Stimulated activated CD4-positive, alpha-beta T cell treated with anti-CD3 and anti-CD28 coated beads, Interleukin-12 subunit alpha, Interleukin-12 subunit beta, amount 100 ng/mL, for 4 hours (primary cell): ENCODE measurements at places on chromosomes 13 and 19.

DNA sequence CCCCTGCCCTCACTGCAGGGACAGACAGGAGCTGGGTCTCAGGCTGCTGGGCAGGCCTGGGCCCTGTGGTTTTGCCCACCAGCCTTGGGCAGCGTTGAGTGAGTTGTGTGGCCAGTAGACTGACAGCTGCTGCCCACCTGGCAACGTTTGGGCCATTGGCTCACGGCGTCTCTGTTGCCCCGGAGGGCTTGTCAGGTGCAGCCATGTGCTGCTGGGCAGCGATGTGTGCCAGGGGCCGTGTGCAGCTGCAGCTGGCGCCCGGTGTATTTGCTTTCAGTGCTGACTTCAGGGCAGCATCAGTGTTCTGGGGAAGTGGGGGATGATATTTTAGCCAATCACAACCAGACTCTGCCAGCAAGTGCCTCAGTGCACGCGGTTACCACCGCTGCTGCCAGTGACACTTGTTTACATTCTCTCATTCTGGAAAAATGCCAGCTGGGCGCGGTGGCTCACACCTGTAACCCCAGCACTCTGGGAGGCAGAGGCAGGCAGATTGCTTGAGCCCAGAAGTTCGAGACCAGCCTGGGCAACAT lies 10.6 kb downstream of the FZR1 start:
- no peak for DNase-seq

DNA sequence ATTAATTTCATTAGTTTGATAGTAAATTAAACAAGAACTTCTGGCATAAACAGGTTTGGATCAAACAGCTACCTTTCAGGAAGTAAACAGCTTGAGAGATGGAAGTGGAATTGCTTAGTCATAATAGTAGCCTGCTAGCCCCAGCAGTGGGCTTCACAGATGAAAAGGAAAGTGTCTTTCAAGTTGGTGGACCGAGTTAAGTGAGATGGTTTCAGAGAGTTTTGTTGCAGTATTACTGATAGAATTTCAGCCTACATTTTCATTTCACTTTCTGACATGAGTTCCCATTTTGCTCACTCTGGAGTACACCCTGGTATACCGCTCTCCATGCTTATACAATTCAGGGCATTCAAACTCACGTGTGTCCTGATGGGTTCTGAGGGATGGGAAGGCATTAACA lies 2.0 kb upstream of the PTOV1 start:
- no peak for DNase-seq

GRCh38 chr19:19372656-19373416 lies 32.6 kb upstream of the GATAD2A start:
- no peak for DNase-seq

DNA sequence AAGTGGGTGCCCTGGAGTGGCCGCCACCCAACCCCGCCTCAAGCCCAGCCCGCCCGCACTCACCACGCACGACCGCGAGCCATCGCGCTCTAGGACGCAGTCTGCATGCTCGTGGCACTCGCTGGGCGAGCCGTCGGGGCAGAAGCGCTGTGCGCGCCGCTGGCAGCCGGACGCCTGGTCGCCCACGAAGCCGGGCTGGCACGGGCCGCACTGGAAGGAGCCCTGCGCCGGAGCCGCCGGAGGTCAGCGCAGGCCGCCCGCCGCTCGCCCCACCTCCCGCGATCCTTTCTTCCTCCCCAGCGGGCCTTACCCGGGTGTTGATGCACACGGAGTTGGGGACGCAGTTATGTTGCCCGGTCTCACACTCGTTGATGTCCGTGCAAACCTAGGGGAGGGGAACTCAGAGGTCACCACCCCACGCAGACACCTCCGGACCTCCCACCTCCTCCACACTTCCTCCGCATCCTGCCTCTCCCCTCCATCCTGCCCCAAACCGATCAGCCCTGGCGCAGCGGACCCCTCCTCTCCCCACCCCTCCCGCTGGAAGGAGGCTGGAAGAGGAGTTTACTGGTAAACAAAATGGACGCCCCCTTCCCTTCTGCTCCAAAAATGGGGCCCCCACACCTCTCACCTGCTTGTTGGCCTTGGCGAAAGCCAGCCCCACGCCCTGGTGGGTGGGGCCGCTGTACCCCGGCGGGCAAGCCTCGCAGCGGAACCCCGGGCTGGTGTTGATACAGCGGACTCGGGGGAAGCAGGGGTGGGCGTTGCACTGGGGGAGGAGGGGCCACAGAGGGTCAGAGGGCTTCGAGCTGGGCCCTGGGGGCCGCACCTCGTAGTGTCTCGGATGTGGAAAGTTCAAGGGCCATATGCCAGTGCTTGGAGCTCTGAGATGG lies 2.3 kb downstream of the COMP start:
- DNase-seq = no peak

DNA sequence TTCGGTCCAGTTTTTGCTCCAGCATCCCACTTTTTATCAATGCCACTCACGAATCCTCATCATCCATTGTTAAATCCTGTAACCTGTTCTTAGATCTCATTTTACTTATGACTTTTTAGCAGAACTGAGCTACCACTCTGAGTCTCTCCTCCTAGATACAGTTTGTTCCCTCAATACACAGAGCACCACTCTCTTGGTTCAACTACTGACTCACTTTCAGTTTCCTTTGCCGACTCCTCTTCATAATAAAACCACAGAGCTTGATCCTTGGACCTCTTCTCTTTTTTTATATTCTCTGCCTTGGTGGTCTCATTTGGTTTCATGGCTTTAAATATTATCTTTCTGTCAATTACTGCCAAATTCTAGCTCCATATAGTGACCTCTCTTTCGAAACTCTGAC lies 150.3 kb downstream of the SLITRK5 start:
- DNase-seq = no peak

DNA sequence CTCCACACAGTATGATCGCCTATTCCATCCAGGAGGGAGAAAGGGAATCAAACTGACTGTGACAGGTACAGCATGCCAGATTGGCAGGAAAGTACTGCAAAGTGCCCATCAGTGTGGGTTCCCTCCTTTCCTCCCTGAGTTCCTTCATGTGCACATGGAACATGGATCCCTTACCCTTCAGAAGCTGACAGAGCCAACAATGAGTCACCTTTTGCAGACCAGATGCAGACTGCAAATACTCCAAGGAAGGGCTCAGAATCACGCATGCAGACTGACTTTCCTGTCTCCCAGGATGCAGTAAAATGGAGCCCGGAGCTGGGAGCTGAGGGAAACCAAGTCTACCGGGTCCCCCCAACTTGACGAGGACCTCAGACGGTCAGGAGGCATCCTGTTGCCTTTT lies 41.8 kb downstream of the SACS start:
- no peak for DNase-seq

DNA sequence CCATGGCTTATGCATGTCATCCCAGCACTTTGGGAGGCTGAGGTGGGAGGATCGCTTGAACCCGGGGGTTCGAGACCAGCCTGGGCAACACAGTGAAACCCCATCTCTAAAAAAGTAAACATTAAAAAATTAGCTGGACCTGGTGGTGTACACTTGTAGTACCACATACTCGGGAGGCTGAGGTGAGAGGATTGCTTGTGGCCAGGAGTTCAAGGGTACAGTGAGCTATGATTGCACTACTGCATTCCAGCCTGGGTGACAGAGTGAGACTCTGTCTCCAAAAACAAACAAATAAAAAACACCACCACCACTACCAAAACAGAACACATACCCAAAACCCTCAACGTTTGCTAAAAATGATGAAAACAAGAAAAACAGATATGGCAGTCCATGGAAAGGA lies 15.9 kb downstream of the FBXO17 start:
- no peak for DNase-seq

GRCh38 chr13:44432650-44433049 lies 59.0 kb downstream of the SERP2 start:
- DNase-seq = no peak

DNA sequence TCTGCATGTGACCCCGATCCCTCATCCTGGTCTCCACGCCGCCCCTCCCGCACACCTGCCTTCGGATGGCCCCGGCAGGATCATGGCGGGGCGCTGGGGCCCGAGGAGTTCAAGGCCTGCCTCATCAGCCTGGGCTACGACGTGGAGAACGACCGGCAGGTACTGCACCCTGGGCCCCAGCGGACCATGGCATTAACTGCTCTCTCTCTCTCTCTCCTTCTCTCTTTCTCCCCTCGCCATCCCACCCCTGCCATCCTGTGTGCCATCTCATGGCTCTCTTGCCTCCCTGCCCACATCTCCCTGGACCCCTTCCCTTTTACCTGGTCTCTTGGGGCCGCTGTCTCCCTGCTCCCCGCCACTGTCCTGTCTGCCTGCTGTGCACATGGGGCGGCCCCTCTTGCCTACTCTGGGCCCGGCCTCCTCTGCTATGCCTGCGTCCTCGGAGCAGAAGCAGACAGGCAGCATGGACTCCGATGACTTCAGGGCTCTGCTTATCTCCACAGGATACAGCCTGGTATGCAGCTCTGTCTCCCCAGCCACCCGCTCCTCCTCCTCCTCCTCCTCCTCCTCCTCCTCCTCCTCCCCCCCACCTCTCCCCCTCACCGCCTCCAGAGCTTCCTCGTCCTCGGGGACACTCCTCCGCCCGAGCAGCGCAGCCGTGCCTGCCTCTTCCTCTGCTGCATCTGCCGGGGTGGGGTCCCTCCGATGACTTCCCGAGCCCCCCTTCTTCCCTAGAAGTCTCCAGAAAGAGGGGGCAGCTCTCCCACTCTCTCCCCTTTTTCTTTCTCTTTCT lies 16.2 kb downstream of the CAPN12 start:
- DNase-seq = no peak

DNA sequence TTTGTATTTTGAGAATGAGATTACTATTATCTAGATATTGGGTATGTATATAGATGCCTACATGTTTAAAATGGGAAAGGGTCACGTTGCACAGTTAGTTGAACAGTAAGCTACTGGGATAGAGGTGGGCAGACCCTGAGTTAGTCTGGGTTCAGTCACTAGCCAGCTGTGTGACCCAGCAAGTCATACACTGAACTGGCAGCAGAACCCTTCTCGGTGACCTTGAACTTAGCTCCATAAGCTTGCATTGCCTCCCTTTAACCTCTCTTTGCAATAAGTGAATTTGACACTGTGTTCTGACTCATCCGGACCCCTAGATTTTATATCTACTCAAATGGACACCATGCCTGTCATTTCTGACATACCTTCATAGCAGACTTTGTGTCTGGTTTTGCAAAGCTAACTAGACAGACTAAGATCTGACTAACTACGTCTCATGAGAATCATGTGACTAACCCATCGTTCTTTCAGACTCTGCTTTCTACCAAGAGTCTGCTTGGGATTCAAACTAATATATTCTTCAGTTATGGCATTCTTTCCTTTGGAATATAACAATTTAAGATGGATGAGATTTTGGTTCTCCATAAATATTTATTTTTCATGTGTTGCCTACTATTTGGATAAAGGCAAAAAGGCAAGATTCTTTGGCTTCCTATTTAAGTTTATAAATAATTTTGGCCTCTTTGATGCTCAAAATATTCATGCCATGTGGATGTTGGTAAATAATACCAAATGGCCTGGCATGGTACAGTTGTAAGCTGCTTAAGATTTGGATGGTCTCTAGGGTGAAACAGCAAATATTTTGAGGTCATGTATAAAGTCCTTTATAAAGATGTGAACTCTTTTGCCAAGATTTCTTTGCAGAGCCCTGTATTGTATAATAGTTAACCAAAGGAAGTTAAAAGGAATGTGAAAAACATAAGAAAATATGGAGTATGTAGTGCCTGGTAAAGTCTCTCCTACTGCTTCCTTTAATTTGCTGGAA lies 159.3 kb downstream of the ITGBL1 start:
- no peak for DNase-seq

- no peak for DNase-seq
Observed at GRCh38 chr19:32068793-32069192, 276.6 kb upstream of the ZNF507 start.

DNA sequence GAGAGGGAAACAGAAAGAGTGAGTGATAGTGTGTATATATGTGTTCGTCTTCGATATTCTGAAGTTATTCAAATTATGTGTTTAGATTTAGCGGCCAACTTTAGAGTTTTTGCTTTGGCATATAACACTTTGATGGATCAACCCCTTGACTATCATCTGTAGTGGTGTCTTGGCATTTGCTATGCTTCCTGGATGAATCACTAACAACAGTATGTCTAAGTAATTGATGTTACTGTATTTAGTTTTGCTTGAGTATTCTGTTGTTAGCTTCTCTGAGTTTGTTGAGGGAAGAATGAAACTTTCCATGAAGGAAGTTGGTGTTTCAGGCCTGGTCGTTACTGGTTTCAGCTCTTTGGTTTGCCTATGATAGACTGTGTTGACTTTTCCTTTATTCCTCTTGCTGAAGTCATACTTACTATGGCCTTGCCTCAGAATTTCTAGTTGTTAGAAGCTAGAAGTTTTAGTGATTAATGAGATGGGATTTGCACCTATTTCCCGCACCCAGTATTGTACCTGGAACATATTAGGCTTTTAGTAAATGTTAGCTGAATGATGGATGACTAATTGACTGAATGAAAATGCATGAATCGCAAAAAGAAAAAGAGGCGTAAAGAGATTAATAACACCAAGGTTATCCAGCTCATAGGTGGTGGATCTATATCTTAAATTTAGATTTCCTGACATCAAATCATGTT lies 20.7 kb downstream of the NDFIP2 start:
- DNase-seq = no peak

GRCh38 chr19:6861683-6862286 lies 25.6 kb upstream of the ADGRE1 start:
- no peak for DNase-seq

DNA sequence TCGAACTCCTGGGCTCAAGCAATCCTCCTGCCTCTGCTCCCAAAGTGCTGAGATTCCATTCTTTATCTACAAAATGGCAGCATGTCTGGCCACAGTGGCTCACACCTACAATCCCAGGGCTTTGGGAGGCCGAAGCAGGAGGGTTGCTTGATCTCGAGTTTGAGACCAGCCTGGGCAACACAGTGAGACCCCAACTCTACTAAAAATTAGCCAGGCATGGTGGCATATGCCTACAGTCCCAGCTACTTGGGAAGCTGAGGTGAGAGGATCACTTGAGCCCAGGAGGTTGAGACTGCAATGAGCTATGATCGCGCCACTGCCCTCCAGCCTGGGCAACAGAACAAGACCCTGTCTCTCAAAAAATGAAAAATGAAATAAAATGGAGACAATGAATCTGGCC lies 6.1 kb downstream of the NAPA start:
- no peak for DNase-seq

DNA sequence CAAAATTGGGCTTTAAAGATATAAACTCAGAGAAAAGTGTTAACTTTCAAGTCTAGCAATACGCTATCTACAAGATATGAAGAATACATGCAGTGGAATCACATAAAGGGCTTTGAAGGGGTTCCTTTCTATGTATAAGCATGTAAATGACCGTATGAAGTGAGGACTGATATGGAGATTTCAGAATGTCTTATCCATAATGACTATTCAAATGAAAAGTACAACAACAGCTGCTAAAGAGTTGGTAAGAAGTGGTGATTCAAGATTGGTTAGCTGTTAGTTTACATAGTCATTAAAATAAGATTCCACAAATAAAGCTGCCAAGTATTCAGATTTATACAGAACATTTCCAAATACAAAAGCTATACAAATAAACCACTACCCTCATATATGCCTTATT lies 153.4 kb upstream of the STARD13 start:
- DNase-seq = no peak
